ENCODE measurements at places on chromosomes 5 and 9.

DNA sequence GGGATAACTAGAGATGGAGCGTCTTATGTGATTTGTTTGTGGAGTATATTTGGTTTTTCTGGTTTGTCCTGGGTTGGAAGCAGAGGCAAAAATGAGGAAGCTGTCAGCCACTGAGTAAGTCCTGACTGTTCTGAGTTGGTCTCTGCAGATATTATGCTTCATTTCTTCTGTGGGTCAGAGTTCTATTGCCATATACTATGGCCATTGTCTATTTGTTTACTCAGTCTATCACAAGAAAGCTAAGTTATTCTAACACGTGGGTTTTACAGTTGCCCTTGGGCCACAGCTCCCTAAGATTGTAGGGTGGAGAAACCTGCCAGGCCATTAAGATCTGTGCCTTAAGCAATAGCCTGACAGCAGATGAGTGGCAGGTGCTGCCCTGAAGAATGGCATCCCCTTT, 3.0 kb upstream of the CTSV start:
- DNase-seq, result no peak

DNA sequence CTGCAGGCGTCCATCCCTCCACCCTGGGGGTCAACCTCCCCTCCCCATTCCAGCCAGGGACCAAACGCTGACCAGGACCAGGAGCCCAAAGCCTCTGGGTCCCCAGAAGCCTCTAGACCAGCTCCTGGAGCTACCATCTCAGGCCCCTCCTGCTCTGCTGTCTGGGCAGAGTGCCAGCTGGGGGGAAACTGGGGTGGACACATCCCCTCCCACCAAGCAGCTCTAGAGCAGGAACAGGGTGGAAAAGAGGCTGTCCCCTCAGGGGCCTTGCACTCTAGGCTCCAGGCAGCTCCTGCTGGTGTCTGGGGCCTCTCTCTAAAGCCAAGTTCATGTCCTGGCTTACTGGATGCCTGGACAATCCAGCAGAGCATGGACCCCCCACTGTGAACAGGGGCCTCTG, 4.4 kb downstream of the SSNA1 start:
- DNase-seq, result no peak

DNA sequence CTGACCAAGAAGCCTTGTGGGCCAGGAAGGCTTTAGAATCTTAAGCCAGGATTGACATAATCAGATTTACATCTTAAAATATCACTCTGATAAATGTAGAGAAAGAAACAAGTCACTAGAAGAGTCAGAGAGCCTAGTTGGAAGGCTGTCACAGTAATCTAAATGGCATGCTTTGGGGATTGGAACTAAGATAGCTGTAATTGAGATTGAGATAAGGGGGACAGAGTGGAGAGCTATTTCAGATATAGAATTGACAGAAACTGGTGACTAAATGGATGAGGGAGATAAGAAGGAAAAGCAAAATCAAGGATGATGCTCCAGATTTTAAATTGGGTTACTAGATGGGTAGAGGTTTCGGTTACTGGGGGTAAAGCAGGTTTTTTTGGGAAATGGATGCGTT, 100.5 kb downstream of the XRCC4 start:
- DNase-seq, result no peak

DNA sequence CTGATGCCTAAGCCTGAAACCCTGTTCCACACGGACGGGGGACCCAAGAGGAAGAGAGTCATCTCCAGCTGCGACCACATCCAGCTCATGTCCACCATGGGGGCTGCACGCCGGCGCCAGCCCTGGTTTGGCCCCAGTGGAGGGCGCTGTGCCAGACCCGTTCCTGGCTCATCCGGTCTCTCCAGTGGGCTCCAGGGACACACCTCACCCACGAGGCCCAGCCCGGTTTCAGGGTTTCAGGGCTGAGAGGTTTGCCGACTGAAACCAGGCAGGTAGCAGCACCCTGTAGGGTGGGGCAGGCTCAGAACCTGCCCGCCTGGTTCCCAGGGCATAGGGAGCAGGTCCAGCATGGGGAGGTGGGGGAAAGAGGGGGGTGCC, 71.4 kb upstream of the STXBP1 start:
- DNase-seq, result no peak

GRCh38 chr9:113536483-113537228, 73.1 kb downstream of the RGS3 start:
- DNase-seq, result no peak

GRCh38 chr9:86546712-86547111, 192.5 kb upstream of the TUT7 start:
- DNase-seq, result no peak

GRCh38 chr5:151293624-151294023, 9.9 kb downstream of the SLC36A3 start:
- DNase-seq, result no peak

- no peak for DNase-seq
These were observed 3.8 kb downstream of the ZNF618 start for GRCh38 chr9:113879911-113880310.

- DNase-seq, result no peak
These were observed 218.7 kb downstream of the NFIB start for GRCh38 chr9:14095277-14095676.
